ENCODE measurements at places on chromosomes 6 and 20.

DNA sequence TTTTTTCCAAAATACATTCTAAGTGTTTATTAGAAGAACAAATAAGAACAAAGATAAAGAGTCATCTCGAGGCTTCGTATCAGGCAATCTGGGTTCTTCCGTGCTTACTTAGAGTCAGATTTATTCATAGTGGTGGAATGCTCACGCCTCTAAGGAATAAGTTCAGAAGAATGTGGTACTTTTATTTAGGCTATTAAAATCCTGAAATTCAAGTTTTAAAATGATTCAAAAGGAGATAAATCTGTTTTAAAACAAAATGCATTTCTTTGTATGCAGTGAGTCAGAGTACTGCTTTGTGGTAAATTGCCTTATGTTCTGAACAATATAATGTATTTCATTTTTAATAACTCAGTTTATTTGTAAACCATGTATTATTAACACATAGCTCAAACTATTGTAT lies 89.1 kb downstream of the FUT9 start:
- no peak for DNase-seq

DNA sequence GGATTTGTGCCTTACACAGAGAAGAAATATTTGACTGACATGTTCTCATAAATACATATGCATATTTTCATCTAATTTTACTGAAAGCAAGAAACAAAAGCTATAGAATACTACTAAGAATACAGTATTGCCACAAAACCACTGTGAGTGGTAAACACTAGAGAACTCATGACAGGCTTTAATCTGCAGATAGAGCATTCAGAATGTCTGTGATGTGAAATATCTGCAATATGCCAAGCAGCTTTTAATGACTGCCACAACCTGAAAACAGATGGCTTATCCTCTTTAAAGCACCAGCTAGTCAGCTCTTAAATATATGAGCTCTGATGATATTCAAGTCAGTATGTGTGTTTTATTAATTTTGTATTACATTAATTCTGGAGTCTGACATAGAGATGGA lies 3.4 kb downstream of the NAPB start:
- DNase-seq: no peak

DNA sequence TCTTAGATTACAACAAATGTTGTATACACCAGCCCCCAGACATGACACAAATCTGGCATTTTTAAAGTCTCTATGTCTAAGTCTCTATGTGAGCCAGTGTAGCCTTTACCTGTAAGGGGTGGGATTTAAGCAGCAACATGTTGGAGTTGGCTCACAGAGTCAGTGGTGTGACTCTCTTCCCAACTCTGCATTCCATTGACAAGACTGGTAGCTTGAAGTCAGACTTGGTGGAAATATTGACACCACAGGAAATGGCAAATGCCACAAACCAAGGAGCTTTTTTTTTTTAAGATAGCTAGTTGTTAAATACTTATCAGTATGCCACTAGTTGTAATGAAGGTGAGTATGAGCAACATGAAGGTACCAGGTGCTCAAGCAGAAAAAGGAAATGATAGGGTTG lies 103.1 kb upstream of the SMLR1 start:
- DNase-seq: no peak

DNA sequence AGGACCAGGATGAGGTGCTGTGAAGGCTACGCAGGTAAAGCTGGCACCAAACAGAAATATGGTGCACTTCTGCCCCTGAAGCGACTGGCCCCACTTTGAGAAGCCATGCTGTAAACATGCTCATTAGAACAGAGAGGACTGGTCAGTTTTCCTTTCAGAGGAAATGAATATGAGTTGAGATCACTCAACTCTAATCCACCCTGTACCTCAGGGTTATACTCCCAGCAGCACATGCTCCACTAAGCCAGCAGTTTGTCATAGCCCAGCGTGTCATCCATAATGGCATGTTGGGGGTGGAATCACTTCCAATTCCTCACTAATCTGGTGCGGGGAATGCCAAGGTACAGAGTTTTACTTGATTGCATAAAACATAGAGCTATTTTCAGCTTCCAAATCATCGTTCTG lies 98.1 kb downstream of the HIVEP2 start:
- DNase-seq: no peak

DNA sequence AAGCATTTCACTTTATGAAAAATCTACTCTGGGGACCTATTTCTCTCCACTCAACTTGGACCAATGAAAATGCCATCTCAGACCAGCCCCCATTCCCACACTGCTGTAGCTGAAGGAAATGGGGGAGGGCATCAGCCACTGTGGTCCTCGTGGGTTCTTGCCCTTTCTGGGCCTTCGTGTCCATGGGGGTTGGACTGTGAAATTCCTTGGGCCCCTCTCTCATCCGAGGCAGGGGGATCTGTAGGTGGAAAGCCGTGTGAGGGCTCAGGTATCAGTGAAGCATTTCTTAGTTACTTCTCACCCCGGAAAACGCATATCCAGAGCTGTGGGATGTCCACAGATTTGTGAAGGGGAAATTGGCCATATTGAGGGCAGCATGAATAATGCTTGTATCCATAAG lies 147.9 kb downstream of the CDC5L start:
- no peak for DNase-seq

- peak; percentile 71 for DNase-seq
Observed at GRCh38 chr20:17536944-17537444, 5.8 kb upstream of the BFSP1 start.

DNA sequence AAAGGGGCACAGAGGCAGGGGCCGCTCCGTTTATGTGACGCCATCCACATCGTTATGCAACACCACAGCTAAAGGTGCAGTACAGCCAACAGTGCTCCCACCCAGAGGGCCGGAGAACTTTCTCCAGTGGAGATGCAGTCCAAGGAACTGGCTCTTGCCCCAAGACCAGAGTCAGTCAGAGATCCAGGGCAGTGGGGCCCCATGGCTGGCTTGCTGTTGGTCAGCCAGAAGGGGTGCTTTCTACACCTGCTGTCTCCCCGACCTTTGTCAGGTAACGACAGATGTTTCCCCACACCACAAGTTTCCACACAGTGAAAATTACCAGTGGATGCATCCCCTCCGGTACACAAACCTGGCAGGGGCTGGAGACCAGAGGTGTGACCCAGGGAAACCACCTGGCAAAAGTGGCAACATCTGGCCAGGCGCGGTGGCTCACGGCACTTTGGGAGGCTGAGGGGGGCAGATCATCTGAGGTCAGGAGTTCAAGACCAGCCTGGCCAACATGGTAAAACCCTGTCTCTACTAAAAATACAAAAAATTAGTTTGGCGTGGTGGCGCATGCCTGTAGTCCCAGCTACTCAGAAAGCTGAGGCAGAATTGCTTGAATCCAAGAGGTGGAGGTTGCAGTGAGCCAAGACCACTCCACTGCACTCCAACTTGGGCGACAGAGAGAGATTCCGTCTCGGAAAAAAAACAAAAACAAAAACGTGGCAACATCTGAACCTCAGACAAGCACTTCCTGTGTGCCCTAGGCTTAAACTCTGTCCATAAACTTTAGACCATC lies 34.9 kb downstream of the UBE2V1 start:
- no peak for DNase-seq

DNA sequence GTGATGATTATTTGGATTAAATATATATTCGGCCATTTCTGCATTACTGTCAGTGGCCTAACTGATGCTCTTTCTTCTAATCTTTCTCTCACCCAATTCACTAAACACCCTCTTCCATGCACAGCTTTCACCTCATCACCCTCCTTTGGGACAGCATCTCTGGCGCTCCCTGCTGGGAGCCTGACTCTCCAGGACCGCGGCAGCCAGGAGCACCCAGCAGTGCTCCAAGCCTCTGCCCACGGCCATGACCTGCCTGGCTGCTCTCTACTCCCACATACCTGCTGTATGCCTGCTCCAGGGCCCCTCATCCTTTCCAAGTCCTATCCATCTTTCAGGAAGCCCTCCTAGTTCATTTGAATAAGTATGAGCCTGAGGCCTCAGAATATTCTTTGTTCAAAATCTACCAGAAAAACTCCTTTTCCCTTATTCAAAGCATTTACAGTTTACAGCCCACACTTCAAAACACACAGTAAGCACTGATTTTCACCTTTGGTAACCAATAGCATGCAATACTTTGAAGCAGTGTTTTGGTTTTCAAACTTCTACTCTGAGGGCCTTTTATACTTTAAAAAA lies 15.2 kb downstream of the CTCFL start:
- DNase-seq: peak; percentile 52

DNA sequence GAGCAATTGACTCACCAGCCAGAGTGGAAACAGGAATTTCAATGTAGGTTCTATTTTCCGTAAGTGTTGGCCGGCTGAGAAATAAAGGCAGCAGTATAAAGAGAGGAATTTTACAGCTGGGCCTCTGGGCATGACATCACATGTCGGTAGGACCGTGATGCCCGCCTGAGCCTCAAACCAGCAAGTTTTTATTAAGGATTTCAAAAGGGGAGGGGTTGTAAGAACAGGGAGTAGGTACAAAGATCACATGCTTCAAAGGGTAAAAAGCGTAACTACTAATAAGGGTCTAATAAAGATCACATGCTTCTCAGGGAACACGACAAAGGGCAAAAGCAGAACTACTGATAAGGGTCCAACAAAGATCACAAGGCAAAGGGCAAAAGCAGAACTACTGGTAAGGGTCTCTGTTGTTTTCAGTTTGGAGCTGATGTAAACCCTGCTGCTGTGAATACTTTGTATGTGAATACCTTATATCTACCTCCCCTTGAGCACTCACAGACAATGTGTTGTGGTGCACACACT lies 9.0 kb upstream of the TULP4 start:
- no peak for DNase-seq

DNA sequence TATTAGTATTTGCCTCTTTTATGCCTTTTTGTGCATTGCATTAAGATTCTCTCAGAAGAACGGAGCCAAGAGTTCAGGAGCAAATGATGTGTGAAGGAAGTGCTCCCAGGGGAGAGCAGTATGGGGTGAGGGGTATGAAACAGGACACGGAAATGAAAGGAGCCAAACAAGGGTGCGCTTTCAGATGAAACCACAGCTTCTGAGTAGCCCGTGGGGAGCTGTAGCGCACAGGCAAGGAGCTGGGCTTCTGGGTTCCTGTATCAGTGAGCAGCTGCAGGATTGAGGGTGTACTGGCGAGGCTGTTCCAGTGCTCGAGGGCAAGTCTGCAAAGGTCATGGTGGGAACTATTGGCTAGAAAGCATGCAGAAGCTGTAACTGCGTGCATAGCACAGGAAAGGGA lies 25.4 kb downstream of the ANKEF1 start:
- DNase-seq: no peak
